ENCODE measurements at places on chromosomes 5 and 9. TPM values are rescaled to one million over a fixed set of nuclear protein-coding genes. Genes with fewer than 3 reads are reported as not detected.

The SHB gene
- total RNA-seq = 1.8 TPM

The SAXO1 gene
- not detected for total RNA-seq

The CDKN2A gene
- total RNA-seq = 3.9 TPM

The CDC25C gene
- 5.3 TPM for total RNA-seq

The RXRA gene
- total RNA-seq = 9.9 TPM

The RGS7BP gene
- not detected for total RNA-seq

DNA sequence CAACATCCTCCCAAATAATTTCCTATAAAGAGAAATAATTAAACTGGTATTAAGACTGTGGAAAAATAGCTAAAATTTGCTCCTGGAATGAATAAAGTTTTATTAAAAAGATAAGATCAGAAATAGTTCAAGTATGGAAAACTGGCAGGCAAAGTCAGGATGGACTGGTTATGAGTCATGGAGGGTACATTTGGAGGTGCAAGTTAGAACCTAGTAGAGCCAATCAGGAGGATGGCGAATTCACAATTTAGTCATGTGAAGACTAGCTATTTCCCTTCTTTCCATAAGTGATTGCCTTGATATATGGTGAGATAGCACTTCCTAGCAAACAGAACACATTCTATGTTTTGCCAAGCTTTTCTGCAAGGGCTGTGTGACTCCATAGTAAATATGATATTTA lies 1303.5 kb downstream of the EFNA5 start:
- no peak overlapping the region for H3K27ac ChIP-seq
- no peak overlapping the region for H3K4me3 ChIP-seq
- H3K36me3 ChIP-seq = no peaks in the 10 kb centered on the region
- no peaks in the 10 kb centered on the region for H3K4me1 ChIP-seq
- H3K27me3 ChIP-seq = no peaks in the 10 kb centered on the region
- no peak for DNase-seq

GRCh38 chr5:40386289-40386688 lies 293.4 kb upstream of the PTGER4 start:
- H3K4me1 ChIP-seq = peaks cover 62% of the 10 kb centered on the region
- DNase-seq = peak; percentile 53
- no peaks in the 10 kb centered on the region for H3K27me3 ChIP-seq
- H3K36me3 ChIP-seq = no peaks in the 10 kb centered on the region
- H3K4me3 ChIP-seq = no peak overlapping the region

DNA sequence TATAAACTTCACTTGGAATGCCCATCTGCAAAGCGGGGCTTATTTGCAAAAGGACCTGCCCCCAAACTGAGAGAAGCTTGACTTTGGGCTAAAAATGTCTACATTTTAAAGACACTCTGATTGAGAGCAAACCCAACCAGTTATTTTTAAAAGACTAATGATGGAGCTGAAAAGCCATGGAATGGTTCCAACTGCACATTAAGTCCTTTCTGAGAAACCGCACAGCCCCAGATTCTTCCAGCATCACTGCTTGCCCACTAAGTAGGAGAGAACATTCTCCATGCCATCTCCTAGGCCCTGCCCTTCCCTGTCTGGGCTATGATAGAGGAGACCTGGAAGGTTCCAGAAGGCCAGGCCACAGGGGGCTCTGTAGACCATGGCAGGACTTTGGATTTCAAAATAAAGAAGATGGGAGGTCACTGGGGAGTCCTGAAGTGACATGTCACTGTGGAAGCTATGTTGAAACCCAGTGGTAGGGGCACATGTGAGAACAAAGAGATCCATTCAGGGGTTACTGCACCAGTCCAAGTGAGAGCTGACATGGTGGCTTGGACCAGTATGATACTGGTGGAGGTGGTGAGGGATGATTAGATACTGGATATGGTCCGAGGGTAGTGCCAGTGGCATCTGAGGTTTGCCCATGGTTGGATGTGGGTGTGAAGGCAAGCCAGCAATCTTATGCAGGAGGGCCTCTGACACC lies 179.2 kb downstream of the DAB2IP start:
- H3K27me3 ChIP-seq = no peaks in the 10 kb centered on the region
- no peak overlapping the region for H3K27ac ChIP-seq
- no peaks in the 10 kb centered on the region for H3K36me3 ChIP-seq
- no peak for DNase-seq
- no peaks in the 10 kb centered on the region for H3K4me1 ChIP-seq

- peaks cover 9% of the 10 kb centered on the region for H3K4me1 ChIP-seq
- no peaks in the 10 kb centered on the region for H3K27me3 ChIP-seq
- DNase-seq = no peak
Observed at GRCh38 chr5:126757713-126758357, 19.1 kb upstream of the LMNB1 start.

DNA sequence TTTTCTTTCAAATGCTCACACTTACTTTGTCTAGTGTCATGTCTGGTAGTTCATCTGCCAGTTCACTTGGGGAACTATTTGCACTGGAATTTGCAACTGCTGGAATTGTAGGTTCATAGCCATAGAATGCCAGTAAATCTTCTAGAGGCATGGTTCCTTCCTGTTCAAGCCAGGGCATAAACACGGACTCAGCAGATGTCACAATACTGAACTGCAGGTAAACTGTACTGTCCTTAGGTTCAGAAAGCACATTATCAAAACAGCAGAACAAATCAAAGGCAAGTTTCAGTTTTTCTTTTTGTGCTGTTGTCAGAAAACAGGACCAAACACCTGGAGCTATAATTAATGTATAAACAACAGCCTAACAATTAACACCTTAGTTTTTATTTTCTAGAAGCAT lies 13.1 kb downstream of the MIER3 start:
- H3K27ac ChIP-seq = no peak overlapping the region
- DNase-seq = no peak
- H3K4me3 ChIP-seq = no peak overlapping the region
- H3K27me3 ChIP-seq = no peaks in the 10 kb centered on the region
- peaks cover 40% of the 10 kb centered on the region for H3K36me3 ChIP-seq

DNA sequence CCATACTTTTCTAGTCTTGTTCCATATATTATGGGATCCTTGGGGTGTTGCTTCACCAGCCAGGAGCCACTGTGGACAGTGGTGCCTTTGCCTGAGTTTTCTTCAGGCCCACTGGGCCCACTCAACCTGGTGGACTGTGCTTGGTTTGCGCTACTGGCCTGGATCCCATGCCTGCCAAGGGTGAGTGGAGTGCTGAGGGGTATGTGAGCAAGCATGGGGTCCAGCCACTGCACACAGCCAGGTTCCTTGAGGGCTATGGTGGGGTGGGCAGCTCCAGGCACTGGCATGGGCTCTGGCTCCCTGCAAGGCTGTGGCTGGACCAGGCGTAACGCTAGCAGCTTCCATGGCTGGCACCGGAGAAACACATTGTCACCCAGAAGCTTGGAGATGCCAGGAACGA lies 13.2 kb upstream of the PRR16 start:
- no peak for DNase-seq
- H3K27me3 ChIP-seq = no peaks in the 10 kb centered on the region
- H3K4me1 ChIP-seq = no peaks in the 10 kb centered on the region
- H3K27ac ChIP-seq = no peak overlapping the region
- no peak overlapping the region for H3K4me3 ChIP-seq

DNA sequence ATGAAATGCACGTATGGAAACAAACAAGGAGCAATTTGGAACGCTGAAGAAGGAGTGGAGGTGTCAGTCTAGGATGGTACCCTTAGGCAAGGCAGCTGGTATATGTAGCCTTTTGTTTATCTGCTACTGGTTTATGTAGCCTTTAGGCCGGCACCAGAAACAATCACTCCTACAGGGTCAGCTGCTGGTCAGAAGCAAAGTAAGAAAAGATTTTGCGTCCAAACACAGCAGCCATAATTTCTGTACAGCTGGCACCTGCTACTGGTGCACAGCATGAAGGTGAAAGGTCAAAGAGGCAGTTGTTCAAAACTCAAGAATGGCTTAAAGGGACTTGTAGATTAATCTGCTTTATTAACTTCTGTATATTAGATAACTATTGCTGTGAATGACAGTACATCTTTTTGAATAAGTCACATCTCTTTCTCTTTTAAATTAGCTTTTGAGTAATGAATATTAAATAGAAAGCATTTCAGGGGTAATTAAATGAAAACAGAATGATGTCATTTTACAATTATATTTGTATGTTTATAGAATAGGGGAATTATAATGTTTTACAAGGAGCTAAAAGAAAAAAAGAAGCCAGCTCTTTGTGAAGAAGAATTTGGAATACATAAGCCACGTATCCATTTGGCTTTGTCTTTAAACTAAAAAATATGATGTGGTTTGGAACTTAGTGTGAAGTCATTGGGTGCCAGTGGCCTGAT lies 33.1 kb upstream of the TLX3 start:
- no peak overlapping the region for H3K27ac ChIP-seq
- DNase-seq = no peak
- no peaks in the 10 kb centered on the region for H3K36me3 ChIP-seq
- H3K4me3 ChIP-seq = no peak overlapping the region

GRCh38 chr5:146331423-146331822 lies 7.2 kb upstream of the POU4F3 start:
- no peak for DNase-seq
- H3K4me1 ChIP-seq = no peaks in the 10 kb centered on the region
- H3K4me3 ChIP-seq = no peak overlapping the region
- H3K27me3 ChIP-seq = no peaks in the 10 kb centered on the region
- no peak overlapping the region for H3K27ac ChIP-seq

DNA sequence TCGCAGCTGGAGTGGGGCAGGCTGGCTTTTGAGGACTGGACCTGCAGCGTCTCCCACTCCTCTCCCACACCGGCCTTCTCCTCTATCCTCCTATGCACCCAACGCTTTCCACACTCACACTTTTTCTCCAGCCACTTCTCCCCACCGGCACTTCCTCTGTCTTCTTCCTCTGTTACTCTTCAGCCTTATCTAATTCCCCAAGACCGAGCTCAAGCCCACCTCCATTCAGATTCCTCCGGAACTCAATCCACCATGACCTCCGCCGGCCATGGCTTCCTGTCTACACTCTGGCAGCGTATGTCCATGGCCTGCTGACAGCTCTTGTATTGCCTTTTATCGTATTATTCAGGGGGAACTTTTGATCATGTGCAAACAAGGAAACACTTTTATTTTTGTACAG lies 545 bp upstream of the OR2V1 start:
- no peak overlapping the region for H3K27ac ChIP-seq
- H3K27me3 ChIP-seq = no peaks in the 10 kb centered on the region
- no peaks in the 10 kb centered on the region for H3K36me3 ChIP-seq
- H3K4me1 ChIP-seq = no peaks in the 10 kb centered on the region
- no peak overlapping the region for H3K4me3 ChIP-seq

DNA sequence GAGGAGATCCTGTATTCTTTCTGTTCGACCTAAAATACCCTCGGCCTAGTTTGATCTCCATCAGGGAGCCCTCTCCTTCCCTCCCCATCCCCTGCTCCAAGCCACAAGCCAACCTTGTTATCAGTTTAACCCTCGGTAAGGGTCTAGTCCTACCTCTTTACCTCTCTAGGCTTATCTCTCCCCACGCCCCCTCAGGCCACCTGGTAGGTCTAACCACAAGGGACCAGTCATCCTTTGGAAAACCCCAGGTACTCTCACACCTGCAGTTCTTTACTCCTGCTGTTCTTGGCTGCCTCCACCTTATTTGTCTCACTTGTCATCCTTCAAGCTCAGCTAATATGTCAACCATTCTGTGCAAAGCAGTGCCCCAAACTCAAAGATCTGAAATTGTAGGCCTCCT lies 78.7 kb downstream of the RAD23B start:
- no peaks in the 10 kb centered on the region for H3K4me1 ChIP-seq
- H3K36me3 ChIP-seq = no peaks in the 10 kb centered on the region
- no peak overlapping the region for H3K4me3 ChIP-seq
- H3K27ac ChIP-seq = no peak overlapping the region

GRCh38 chr9:26781906-26782305 lies 110.7 kb downstream of the CAAP1 start:
- no peaks in the 10 kb centered on the region for H3K27me3 ChIP-seq
- H3K27ac ChIP-seq = no peak overlapping the region
- DNase-seq = no peak

- H3K27me3 ChIP-seq = no peaks in the 10 kb centered on the region
- H3K4me1 ChIP-seq = peaks cover 58% of the 10 kb centered on the region
- peak; percentile 72 for DNase-seq
- H3K36me3 ChIP-seq = peaks cover 16% of the 10 kb centered on the region
- peak overlapping the region; percentile 91 for H3K4me3 ChIP-seq
- peak overlapping the region; percentile 100 for H3K27ac ChIP-seq
Observed at GRCh38 chr5:98927242-98927988, 1.4 kb downstream of the CHD1 start.
